ENCODE measurements at places on chromosomes 13 and 19.
A peak's percentile ranks its signal among the peaks of the same experiment; 100 is the strongest.

GRCh38 chr13:95221971-95222732, 79.1 kb downstream of the ABCC4 start:
- DNase-seq: no peak

GRCh38 chr19:38557205-38557799, 60.5 kb downstream of the MAP4K1 start:
- DNase-seq: no peak

DNA sequence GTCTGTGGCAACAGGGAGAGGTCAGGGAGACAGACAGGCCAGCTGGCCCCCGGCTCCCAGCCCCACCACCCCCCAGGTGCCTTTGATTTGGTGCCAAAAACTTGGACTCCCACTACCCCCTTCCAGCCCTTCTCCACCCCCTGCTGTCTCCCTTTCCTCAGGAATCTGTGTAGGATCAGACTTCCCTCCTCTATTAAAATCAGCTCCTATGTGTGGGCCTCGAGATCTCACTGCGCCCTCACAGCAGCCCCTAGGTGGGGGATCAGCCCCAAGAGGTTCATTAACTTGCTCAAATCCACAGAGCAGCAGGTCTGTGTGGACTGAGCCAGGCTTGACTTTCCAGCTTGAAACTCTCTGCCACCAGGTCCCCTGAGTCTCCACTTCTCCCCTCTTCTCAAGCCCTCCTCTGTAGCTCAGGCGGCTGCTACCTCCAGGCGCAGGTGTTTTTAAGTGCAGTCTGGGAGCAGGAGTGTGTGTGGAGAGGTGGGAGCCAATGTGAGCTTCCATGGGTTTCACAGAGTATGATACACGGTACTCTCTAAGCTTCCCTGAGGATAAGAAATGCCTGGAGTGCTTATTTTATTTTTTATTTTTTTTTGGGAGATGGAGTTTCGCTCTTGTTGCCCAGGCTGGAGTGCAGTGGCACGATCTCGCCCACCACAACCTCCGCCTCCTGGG, 1.7 kb downstream of the GAPDHS start:
- DNase-seq: no peak

DNA sequence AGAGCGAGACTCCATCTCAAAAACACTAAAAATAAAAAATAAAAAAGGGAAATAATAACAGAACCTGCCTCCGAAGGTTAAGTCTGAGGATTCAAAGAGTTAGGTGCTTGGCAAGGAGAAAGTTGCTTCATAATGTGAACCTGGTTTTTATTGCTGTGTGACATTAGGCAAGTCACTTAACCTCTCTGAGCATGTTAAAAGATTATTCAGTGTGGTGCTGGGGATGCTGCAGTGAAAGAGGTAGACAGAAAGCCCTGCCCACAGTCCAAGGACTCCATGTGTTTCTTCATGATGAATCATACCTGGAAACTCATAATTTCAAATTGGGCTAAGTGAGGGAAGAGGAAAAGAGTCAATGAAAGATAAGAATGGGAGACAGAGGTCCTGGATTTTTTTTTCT, 2.4 kb downstream of the IL27RA start:
- no peak for DNase-seq

- DNase-seq: no peak
Observed at GRCh38 chr13:33509642-33510229, 224.2 kb upstream of the STARD13 start.

DNA sequence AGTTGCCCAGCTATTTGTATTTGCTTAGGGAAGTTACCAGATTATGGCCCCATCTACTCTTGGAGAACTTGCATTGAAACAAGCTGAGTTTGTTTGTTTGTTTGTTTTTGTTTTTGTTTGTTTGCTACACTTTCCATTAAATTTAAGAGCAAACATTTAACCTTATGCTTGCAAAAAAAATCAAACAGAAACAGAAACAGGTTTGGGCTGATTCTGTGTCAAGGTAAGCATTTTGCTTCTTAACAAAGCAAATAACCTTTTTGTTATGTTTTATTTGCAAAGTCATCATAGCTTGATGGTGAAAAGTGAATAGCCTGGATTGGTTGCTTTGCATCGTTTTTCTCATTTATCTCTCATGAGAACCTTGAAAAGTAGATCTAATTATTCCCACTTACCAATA, 531.8 kb downstream of the EFNB2 start:
- no peak for DNase-seq

DNA sequence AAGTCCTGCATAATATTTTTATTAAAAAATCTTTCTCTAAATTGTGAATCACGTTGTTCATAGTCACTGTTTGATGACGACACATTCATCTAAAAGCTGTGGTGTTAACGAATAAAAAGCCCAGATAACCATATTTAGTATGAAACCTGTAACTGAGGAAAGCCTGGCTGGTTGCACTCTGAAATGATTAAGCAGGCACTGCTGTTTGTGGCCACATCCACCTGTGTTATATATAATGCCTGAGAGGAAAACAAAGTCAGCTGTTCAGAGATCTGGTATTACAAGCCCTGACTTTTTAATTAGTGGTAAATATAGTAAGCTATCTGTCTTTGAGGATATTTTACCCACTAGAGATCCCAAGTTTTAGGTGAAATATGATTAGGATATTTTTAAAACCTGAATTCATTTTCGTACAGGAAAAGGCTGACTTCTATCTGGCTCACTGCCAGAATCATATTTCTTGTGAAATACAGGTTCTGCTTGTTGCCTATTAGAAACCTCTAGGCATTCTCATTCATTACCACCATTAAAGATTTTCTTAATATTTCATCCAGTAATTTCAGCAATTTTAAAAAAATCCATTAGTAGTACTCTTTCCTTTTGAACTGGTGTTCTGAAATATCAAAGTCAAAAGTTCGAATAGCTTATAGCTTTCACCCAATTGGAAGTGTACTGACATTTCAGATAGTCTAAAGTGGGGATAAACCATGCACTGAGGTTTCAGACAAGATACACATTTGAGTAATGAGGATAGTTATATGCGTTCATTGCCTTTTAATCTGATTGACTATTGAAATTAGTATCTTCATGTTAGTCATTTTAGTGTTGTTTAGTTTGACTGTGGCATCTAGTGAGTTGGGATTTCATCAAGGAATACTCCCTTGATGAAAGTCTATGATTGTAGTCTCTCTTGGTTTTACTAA, 79.7 kb downstream of the LMO7 start:
- DNase-seq: no peak

- DNase-seq: no peak
Observed at GRCh38 chr13:30991922-30992321, 59.5 kb downstream of the TEX26 start.

- DNase-seq: no peak
Observed at GRCh38 chr13:113022745-113023574, 53.9 kb downstream of the MCF2L start.

- DNase-seq: no peak
Observed at GRCh38 chr13:107104631-107105030, 536.7 kb upstream of the ARGLU1 start.

GRCh38 chr13:98741741-98742435, 10.6 kb downstream of the SLC15A1 start:
- DNase-seq: no peak

- no peak for DNase-seq
Observed at GRCh38 chr13:67136157-67136556, 94.0 kb downstream of the PCDH9 start.

GRCh38 chr13:105972811-105973590, 562.5 kb downstream of the EFNB2 start:
- DNase-seq: no peak

- DNase-seq: peak; percentile 42
Observed at GRCh38 chr13:27359199-27359821, 65.1 kb upstream of the GTF3A start.

DNA sequence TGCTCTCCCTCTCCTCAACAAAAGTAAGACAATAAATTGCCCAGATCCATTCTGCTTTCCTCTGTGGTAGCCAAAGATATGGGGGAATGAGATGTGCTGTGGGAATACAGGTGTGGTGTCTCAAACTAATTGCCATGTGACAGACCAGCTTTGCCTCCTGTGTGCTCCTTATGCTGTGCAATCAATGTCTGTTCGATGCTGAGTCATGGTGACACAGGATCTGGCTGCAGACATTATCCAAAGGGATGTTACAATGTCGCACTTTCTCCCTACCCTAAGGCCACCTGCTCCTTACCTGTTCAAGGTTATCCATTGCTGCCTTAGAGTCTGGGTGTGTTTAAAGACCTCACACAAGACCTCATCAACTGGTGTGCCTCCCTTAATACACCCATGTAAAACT, 32.5 kb downstream of the FGF14 start:
- DNase-seq: no peak

GRCh38 chr19:6705931-6706632, 14.4 kb downstream of the C3 start:
- DNase-seq: no peak

GRCh38 chr19:31418692-31419430, 69.6 kb upstream of the TSHZ3 start:
- no peak for DNase-seq

DNA sequence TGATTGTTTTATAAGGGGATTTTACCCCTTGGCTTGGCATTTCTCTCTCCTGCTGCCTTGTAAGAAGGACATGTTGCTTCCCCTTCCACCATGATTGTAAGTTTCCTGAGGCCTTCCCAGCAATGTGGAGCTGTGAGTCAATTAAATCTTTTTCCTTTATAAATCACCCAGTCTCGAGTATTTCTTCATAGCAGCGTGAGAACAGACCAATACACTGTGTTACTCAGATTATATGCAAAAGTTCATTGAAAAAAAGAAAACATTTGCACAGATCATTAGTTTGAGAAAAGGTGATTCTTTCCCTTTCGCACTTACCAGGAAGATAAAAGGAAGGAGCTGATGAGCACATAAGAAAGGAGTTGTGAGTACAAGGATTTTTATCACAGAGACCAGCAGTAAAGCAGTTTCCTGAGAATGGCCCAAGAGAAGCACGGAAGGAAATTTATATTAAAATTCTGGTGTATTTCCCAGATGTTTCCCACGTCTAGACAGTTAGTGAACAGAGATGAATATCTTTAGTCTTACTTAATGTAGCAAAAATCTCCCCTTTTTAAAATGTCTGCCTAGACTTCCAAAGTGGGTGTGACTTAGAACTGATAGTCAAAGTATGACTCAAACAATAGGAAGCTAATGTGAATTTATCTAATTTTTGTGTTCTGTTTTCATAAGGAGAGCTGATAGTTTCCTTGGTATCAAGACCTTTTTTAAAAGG, 431.8 kb upstream of the SGCG start:
- no peak for DNase-seq

DNA sequence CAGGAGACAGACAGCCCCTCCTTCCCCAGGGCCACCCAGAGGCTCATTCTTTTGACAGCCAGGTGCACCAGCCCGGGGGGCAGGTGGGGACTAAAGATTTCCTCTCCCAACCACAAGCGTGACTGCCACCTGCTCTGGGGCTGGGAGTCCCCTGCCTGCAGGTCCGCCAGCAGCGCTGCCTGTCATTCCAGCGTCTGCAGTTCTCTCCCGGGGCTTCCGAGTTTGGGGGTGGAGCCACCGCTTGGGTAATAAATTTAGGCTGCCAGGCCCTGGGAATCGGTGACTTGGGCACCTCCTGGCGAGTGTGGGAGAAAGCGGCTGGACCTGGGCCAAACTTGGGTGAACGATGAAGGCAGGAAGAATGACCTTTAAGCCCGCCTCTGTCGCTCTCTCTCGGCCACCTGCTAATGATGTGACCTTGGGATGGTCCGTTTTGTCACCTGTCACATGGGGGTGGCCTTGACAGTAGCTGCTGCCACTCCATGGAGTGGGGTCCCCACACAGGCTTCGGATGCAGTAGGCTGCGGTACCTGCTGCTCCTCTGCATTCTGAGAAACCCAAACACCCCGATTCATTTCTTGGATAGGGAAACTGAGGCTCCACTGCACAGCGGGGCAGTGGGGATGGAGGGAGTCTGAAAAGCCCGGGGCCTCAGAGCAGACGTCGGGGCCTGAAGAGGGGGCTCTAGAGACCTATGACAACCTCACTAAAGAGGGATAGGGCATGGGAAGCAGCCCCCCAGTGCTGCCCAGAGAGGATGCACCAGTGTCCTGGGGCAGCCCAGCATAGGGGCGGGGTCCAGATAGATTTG, 12.8 kb downstream of the FUT6 start:
- no peak for DNase-seq

DNA sequence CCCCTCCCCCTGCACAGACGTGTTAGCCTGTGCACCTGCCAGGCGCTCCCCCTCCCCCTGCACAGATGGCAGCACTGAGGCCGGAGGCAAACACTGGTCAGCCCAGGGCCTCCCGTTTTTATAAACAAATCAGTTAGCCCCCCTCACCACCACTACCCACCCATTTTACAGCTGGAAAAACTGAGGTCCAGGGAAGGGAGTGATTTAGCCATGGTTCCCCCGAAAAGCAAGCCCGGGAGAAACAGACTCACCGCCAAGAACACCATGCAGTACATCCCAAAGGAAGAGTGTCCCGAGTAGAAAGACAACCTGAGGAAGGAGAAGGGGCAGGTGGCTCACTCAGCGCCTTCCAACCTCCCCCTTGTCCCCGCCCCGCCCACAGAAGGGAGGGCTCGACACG, 8.7 kb downstream of the PLPP2 start:
- DNase-seq: no peak

DNA sequence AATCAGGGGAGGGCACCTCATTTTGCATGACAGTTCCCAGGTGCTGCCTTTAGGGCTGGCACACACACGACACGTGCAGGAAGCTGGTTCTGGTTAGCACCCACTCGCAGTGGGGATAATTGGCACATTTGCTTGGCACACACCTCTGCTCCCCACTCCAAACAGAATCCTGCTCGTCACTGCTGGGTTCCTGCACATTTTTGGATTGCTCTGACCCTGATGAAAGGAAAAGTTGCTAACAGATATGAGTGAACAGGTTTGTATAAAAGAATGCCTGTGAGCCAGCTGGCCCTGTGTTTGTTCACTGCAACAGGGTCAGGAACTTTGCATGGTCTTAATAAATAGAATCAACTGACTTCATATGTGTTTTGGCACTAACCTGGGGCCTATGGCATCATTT, 1500.4 kb downstream of the EFNB2 start:
- no peak for DNase-seq

GRCh38 chr19:53872762-53873161, 5.1 kb downstream of the MYADM start:
- DNase-seq: no peak

DNA sequence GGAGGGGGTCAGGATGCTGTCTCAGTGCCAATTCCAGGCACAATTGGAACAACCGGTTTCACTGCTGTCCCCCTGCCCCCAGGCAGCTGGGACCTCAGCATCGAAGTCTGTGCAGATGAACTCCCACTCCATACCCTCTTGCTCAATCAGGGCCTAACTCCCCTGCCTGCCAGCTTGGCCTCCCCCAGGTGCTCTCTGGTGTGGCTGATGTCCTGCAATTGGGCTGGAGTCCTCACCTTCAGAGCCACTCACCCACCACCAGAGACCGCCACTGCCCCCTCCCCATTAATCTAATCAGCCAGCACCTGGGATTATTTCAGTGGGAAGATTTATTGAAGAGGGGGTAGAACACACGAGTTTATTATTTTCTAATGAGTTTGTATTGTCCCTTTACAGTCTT, 118.8 kb downstream of the MIPEP start:
- no peak for DNase-seq

- no peak for DNase-seq
Observed at GRCh38 chr13:76968041-76968440, 19.7 kb downstream of the ACOD1 start.

- peak; percentile 29 for DNase-seq
Observed at GRCh38 chr19:44988896-44989556, 12.2 kb upstream of the RELB start.

- no peak for DNase-seq
Observed at GRCh38 chr13:113743366-113744195, 15.4 kb upstream of the TMEM255B start.

- no peak for DNase-seq
Observed at GRCh38 chr13:94324767-94325540, 154.5 kb downstream of the DCT start.

All from activated CD8-positive, alpha-beta memory T cell treated with anti-CD3 and anti-CD28 coated beads for 1 hour (primary cell).